ENCODE measurements at places on chromosomes 12 and 14.

DNA sequence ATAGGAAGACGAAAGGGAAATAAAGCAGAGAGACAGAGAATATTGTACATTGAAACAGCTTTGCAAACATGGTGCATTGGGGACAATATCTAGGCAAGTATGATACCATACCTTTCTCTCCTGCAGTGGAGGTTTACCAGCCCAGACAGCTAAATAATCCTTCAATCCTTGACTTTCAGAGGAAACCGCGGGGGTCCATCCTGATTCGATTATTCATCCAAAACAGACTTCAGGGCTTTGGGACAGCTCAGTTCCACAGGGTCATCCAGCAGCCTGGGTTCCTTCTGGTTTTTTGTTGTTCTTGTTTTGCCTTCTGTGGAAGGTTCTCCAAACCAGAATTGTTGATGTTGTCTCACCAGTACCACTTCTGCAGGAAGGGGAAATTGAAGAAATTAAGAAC lies 81.5 kb downstream of the LGR5 start:
- DNase-seq, result no peak

DNA sequence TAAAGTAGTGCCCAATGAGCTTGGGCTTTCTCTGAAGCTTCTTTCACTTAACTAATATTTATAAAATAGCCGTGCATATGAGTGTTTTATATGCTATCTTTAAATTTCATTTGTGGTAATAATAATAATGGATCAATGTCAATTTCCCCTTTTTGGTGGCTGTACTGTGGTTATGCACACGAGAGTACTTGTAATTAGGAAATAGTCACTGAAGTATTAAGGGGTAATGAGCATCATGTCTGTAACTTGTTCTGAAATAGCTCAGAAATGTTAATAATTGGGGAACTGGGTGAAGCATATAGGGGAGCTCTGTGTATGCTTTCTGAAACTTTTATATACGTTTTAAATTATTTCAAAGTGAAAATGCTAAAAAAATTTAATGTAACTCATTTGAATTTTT lies 7.0 kb upstream of the RNASE8 start:
- no peak for DNase-seq

DNA sequence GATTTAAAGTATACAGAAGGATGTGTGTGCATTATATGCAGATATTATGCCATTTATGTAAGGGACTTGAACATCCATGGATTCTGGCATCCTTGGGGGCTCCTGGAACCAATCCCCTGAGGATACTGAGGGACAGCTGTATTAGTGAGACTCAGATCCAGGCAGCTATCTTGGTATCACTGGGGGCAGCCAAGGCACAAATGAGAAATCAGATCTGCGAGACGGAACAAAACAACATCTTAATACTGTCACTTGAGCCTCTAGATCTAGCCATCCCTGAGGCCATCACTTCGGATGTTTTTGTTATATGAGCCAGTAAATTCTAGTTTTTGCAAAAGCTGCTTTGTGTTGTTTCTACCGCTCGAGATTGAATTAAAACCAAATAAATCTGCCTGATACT lies 175.1 kb upstream of the SFSWAP start:
- DNase-seq, result no peak

GRCh38 chr14:35378425-35379233 lies 25.9 kb downstream of the NFKBIA start:
- no peak for DNase-seq

DNA sequence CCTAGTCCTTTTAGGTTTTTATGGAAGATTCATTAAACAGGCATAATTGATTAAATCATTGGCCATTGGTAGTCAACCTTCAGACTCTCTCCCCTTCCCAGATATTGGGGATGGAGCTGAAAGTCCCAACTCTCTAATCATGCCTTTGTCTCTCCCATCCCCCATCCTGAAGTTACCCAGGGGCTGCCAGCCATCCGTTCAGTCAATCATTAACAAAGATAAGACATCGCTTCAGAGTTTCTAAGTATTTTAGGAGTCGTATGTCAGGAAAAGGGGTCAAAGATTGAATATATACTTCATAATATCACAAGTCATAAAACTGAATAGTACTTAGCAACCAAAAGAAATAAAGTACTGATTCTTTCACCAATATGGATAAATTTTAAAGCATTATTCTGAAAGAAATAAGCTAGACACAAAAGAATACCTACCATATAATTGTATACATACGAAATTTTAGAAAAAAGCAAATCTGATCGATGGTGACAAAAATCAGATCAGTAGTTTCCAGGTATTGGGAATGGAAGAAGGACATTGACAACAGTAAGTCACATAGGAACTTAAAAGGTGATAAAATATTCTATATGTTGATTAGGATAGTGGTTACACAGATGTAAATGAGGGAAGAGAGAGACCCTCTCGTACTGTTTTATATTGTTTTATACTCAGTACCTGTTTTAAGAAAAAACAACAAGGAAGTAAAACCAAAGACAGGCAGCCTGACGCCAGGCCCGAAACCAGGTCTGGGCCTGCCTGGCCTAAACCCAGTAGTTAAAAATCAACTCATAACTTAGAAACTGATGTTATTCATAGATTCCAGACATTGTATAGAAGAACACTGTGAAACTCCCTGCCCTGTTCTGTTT lies 414.4 kb downstream of the DAD1 start:
- no peak for DNase-seq

DNA sequence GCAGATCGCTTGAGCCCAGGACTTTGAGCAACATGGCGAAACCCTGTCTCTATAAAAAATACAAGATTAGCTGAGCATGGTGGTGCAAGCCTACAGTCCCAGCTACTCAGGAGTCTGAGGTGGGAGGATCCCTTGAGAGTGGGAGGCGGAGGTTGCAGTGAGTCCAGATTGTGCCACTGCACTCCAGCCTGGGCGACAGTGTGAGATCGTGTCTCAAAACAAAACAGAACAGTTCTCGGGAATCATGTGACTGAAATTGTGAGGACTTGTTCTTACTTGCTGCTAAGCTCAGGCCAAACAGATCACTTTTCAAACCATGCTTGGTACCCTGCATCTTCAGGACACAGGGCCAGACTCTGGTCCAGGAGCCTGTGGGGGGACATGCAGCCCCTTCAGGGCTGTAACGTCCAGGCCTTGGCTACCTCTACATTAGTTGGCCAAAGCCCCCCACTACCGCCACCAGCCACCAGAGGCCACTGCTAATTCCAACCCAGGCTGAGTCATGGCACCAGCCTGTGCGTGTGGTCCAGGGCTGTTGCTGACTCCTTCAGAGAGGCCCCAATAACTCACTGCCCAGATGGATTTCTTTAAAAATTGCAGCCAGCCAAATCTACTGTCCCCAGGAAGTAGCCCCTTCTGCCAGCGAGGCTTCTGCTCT lies 33.4 kb upstream of the SYNDIG1L start:
- DNase-seq, result peak; percentile 26

DNA sequence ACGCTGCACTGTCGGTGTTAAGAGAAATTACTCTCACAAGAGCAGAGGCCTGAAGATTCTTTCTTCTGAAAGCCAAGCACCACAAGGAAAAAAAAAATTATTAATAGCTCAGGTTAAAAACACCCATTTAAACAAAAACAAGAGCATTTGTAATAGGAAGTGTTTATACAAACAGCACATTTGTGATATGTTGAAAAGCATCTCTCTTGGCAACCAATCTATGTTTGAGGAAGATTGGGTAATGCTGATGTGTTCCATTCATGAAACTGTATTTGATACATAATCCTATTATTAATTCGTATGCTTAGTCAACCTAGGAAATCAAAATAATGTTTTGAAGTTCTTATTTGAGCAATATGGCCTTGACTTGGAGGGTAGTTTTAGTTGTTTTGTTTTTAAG lies 36.5 kb downstream of the SSPN start:
- DNase-seq, result no peak

- DNase-seq, result no peak
Measured at GRCh38 chr14:58792416-58792815, 154.7 kb downstream of the DACT1 start.

DNA sequence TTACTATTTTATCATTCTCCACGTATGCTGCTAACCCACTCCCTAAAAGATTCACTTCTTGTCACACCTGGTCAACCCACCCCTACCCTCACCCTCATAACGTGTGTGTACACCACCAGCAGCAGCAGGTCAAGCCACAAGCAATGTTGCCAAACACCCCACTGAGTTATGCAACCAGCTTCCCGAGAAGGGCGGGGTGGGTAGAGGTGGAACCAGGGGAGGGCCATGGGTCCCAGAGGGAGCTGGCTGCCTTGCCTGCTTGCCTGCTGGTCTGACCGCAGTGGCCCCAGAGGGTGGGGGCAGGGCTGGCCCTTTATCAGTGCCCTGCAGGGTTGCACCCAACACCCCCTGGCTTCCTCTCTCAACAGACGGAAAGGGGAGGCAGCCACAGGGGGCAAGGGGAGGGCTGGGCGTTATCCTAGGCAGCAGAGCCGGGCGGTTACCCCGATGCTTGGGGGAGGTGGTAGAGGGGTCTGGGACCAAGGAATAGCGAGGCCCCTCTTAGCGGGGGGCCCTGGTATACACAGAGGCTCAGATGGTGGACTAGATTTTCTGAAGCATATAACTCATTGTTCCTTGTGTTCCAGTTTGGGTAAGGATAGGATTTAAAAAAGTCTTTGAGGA lies 3.5 kb upstream of the NFE2 start:
- peak; percentile 97 for DNase-seq

GRCh38 chr14:65074449-65075150 lies 27.7 kb downstream of the MAX start:
- DNase-seq, result peak; percentile 92

- DNase-seq, result no peak
Measured at GRCh38 chr14:64748995-64749714, 44.9 kb downstream of the PLEKHG3 start.

GRCh38 chr14:50510157-50510556 lies 22.2 kb downstream of the MAP4K5 start:
- DNase-seq, result no peak

DNA sequence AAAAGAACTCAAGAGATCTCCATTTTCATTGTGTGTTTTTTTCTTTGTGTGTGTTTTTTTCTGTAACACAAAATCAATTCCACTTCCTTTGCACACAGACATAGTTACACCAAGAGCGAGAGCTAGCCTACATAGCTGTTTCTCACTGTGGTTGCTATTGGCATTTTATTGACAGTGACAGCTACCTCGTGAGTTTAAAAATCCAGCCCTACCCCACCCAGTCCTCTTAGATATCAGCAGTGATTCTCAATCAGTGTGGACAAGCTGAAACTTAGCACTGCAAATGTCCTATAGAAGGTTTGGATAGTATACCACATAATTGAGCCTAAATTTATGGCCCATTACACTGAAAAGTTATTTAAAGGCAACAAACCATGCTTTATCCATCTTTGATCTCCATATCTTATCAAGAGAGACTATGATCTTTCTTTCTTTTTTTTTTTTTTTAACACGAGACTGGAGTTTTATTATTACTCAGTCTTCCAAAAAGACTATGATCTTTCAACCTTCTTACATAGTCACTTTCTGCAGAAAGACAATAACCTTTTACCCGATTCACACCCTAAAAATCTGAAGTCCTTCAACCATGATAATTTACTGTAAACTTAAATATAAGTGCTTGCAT lies 46.8 kb downstream of the ATP2B1 start:
- DNase-seq, result no peak

DNA sequence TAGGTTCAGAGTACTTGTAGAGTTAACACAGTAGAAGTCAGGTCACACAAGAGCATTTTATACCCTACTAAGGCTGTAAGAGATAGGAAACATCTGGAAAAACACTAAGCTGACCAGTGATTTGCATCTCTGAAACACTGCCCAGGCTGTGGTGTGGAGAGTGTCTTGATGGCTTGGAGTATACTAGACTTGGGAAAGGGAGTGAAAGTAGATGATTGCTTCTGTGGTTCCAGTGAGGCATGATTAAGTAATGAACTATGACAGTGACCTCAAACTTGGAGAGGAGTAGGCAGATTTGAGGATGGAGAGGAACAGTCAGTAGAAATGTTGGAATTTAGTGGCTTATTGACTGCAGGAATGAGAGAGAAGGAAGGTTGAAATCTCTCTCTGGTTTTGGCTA lies 201.2 kb downstream of the FLRT2 start:
- DNase-seq, result no peak

- no peak for DNase-seq
Measured at GRCh38 chr12:59708484-59708883, 112.7 kb downstream of the SLC16A7 start.

DNA sequence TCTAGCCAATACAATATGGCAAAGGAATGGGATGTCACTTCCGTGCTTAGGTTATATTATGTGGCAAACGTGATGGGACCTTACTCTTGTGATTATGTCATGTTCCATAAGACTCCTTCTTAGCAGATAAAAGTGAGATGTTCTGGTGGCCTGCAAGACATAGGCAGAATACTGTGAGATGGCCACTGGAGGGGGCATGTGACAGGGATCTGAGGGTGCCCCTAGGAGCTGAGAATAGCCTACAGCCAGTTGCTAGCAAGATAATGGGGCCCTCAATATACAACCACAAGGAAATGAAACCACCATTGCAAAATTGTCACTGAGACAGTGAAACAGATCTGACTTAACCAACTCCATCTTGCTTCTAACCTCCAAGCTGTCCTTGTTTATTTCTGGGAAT lies 151.4 kb upstream of the SSTR1 start:
- DNase-seq, result no peak

GRCh38 chr12:105417732-105418131 lies 87.2 kb downstream of the C12orf75 start:
- DNase-seq, result no peak

DNA sequence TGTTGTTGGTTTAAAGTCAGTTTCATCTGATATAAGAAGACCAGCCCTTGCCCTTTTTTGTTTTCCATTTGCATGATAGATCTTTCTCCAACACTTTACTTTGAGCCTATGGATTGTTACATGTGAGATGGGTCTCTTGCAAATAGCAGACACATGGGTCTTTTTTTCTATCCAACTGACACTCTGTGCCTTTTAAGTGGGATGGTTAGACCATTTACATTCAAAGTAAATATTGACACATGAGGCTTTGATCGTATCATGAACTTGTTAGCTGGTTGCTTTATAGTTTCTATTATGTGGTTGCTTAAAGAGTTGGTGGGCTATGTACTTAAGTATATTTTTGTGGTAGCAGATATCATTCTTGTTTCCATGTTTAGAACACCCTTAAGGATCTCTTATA lies 213.4 kb upstream of the G2E3 start:
- DNase-seq, result no peak

DNA sequence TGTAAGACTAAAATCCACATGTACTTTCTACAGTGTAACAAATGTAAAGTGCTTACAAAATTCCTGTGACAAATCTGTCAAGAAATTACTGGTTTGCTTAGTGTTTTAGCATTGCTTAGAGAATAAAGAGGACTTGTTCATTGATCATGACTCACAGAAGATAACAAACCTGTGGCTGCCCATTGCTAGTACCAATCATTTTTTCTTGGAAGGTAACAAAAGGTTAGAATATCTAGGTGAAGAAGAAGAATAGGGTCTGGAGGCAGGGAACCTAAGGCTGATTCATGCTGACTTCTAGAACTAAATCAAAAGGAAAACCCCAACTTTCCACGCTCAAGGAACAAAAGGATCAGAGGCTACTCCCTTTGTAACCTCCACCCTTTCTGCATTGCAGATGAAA lies 232.7 kb upstream of the ABCD2 start:
- no peak for DNase-seq
